ENCODE measurements at places on chromosomes 2 and 18.

DNA sequence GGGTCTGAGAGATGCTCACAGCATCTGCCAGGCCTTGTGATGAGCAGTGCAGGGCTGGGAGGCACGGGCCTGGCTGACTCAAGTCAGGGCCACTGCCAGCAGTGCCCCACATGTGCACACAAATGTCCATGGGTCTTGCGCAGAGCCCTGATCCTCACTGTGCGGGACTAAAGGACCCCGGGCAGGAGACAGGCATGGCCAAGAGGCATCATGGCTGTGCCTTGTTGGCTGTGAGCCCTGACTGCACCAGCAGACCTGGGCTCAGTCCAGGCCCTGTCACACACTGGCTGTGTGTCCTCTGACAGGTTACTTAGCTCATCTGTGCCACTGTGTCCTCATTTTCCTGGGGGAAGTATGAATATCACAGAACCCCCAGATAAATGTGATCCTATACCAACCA lies 4.0 kb downstream of the KCNIP3 start:
- DNase-seq, result no peak

DNA sequence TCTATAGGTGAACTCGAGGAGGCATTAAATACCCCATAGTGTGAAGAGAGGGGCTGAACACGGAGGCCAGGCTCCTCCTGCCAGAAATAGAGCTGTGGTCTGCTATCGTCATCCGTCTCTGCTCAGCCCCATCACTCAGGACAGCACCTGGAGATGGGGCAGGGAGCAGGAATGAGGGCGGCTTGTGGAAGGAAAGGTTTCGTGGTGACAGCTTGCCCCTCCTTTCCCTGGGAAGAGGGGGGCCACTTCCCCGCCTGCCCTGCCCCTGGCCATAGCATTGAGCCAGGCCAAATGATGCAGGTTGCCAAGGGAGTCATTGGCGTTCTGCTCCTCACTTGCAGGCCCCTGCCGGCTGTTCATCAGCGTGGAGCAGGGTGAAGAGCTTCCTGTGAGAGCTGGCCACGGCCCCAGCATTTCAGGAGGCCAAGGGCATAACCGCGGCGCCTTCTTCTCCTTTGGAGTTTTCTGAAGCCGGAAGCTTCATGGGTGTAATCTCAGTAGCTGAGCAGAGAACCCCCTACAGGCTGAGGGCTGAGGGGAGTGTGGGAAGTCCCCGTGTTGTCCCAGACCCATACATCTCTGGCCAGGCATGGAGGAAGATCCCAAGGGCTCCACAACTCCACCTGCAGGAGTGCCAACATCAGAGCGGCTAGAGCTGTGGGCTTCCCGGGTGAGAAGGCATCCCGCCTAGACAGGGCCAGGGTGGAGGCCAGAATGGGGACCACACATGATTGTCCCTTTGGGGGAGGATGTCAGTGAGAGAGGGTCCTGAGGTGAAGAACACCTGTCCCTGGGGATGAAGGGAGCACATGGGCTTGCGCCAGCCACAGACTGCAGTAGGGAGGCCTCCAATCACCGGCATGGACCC lies 112.5 kb upstream of the GLI2 start:
- DNase-seq, result no peak

- DNase-seq, result no peak
These were observed 192.2 kb upstream of the PXDN start for GRCh38 chr2:1936427-1936980.

GRCh38 chr2:217857624-217858506 lies 144.9 kb downstream of the TNS1 start:
- DNase-seq, result no peak

GRCh38 chr2:160145471-160145870 lies 54.6 kb downstream of the ITGB6 start:
- DNase-seq, result no peak

- DNase-seq, result no peak
These were observed 1377.0 kb downstream of the SUCLG1 start for GRCh38 chr2:83081826-83082690.

DNA sequence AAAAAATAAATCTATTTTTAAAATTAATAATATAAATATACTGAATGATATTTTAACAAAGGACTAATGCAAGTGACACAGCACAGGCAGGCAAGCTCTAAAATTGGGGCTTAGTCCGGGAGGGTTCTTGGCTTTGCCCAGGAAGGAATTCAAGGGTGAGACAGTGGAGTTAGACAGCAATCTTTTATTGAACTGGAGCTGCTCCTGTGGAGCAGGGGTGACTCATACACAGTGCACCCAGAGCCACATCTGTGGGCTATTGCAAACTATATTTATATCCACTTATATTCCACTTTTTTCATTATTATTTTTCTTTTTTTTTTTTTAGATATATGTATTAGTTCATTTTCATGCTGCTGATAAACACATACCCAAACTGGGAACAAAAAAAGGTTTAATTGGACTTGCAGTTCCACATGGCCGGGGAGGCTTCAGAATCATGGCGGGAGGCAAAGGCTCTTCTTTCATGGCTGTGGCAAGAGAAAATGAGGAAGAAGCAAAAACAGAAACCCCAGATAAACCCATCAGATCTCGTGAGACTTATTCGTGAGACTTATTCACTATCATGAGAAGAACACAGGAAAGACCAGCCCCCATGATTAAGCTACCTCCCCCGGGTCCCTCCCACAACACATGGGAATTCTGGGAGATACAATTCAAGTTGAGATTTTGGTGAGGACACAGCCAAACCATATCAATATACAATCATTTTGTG lies 437.1 kb downstream of the BCL11A start:
- no peak for DNase-seq

DNA sequence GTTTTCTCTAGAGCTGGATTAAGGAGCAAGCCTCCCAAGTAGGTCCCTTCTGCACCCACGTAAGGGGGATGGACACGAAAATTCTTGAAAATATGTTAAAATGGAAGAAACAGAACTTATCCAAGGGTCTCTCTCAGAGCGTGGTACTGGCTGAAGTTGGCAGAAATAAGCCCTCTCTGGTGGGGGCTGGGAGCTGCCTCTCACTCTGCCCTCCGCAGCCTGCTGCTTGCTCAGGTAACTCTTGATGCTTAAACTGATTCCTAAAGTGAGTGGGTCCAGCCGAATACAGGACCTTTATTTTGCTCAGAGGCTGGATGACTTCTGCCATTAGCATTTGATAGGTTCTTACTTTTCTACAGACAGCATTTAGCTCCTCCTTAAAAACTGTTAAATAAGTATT lies 78.1 kb downstream of the SPHKAP start:
- no peak for DNase-seq

- DNase-seq, result no peak
These were observed 6.1 kb downstream of the GPR17 start for GRCh38 chr2:127651971-127652550.

DNA sequence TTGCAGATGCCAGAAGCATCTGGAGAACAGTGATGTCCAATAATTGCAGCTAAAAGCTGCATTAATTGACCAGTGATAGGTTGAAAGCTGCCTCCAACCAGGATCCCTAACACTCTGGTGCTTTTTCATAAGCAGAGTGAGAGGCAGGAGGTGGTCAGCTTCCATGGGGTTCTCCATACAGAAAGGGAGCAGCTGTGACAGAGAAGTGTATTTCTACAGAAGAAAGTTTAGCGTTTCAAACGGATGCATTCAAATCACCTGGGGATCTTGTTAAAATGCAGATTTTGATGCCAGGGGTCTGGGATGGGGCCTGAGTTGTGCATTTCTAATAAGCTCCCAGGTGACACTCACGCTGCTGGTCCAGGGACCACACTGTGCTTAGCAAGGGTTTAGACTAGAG lies 216.5 kb upstream of the NRP2 start:
- no peak for DNase-seq

DNA sequence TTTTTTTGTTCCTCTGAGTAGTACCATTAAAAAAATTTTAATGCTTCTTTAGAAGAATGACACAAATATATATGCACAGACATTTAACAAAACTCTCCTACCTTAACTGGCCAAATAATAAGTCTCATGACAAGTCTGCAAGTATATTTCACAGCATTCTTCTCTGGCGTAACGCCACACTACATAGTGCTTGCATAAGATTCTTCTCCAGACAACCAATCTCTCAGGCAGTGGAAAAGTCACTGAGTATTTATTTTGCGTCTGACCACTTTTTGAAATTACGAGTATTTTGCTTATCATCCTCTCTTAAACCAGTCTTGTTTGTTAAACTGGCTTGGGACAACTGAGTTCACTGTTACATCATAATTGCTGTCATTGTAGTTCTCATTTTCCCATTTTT lies 749.2 kb downstream of the ADCYAP1 start:
- no peak for DNase-seq

Data from omental fat pad (tissue), 4 donors.